ENCODE measurements at places on chromosomes 7 and 10. TPM values are rescaled to one million over a fixed set of nuclear protein-coding genes. Genes with fewer than 3 reads are reported as not detected.

DHX32 gene
- 33.4 TPM for total RNA-seq

MBL2 gene
- not detected for total RNA-seq

NXPH1 gene
- not detected for total RNA-seq

TDRD1 gene
- not detected for total RNA-seq

HOGA1 gene
- total RNA-seq, result 2.9 TPM

GALNT17 gene
- total RNA-seq, result not detected

DEPP1 gene
- 3.4 TPM for total RNA-seq

NOD1 gene
- 6.5 TPM for total RNA-seq

ACTL6B gene
- total RNA-seq, result not detected

POP7 gene
- total RNA-seq, result 87.5 TPM

CPN1 gene
- total RNA-seq, result 0.34 TPM

FBXW4 gene
- 19.2 TPM for total RNA-seq

CLEC2L gene
- 0.08 TPM for total RNA-seq

PROSER2 gene
- 43.2 TPM for total RNA-seq

FAM241B gene
- total RNA-seq, result 17.1 TPM

CALML5 gene
- not detected for total RNA-seq

FKBP14 gene
- 7.5 TPM for total RNA-seq

C7orf33 gene
- total RNA-seq, result not detected

VPS37D gene
- 4.7 TPM for total RNA-seq

TMEM139 gene
- 1.2 TPM for total RNA-seq

IRF5 gene
- 15.3 TPM for total RNA-seq

PCLO gene
- 1.5 TPM for total RNA-seq

NUTM2A gene
- total RNA-seq, result 0.04 TPM

GPR146 gene
- 1.9 TPM for total RNA-seq

NAPEPLD gene
- total RNA-seq, result 3.3 TPM

ARHGAP21 gene
- total RNA-seq, result 32.2 TPM

LRGUK gene
- 0.37 TPM for total RNA-seq

OR2A7 gene
- total RNA-seq, result not detected

FOXP2 gene
- total RNA-seq, result not detected

SUN3 gene
- total RNA-seq, result not detected
